ENCODE measurements at places on chromosomes 11 and 22. TPM values are rescaled to one million over a fixed set of nuclear protein-coding genes. Genes with fewer than 3 reads are reported as not detected.

The PNPLA5 gene
- total RNA-seq = not detected

The TRIM29 gene
- total RNA-seq = not detected

The CEND1 gene
- 0.53 TPM for total RNA-seq

The SYT13 gene
- total RNA-seq = not detected

The BLID gene
- 15.5 TPM for total RNA-seq

The GUCY1A2 gene
- total RNA-seq = 0.79 TPM

The TUBGCP6 gene
- 28.7 TPM for total RNA-seq

The SCUBE1 gene
- total RNA-seq = not detected

The SAAL1 gene
- total RNA-seq = 34.1 TPM

The PANX3 gene
- total RNA-seq = not detected

The SCGB2A2 gene
- not detected for total RNA-seq

The RHOD gene
- total RNA-seq = 5.2 TPM

The GRAP2 gene
- not detected for total RNA-seq

The SNX15 gene
- 7.6 TPM for total RNA-seq

The EHF gene
- total RNA-seq = not detected

The PRG3 gene
- total RNA-seq = not detected

The PANX2 gene
- 1.7 TPM for total RNA-seq

The SLC5A1 gene
- total RNA-seq = not detected

The OR2AG1 gene
- not detected for total RNA-seq
